Astrocyte of the hippocampus (primary cell): ENCODE measurements at places on chromosomes 5 and 9.

DNA sequence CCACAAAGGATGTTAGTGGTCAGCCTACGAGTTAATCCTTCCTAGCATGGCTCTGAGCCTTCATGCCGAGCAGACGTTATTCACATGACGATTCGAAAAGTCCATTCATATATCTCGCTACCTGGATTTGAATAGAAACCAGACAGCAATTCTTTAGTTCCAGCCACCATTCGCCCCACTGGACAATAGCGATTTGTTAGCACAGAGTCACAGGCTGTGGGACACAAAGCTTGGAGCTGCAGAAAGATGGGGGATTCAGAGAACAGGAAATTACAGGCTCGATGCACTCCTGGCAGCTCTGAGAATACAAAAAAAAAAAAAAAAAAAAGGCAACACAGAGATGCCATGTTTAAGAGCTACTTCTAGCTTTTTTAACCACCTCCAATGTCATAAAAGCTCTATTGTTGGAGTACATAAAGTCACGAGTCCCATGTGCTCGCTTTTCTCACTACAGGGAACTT lies 110.7 kb downstream of the NR6A1 start:
- peak; percentile 90 for DNase-seq

GRCh38 chr9:131578731-131579504 lies 33.6 kb downstream of the PRRT1B start:
- DNase-seq = peak; percentile 13

GRCh38 chr9:127225801-127226625 lies 38.6 kb upstream of the GARNL3 start:
- peak; percentile 27 for DNase-seq

GRCh38 chr5:149993471-149993870 lies 7.0 kb downstream of the TIGD6 start:
- no peak for DNase-seq

GRCh38 chr9:83637389-83637788 lies 14.4 kb downstream of the IDNK start:
- no peak for DNase-seq

GRCh38 chr9:79046401-79046800 lies 525.4 kb upstream of the TLE4 start:
- no peak for DNase-seq
